ENCODE measurements at places on chromosomes 16 and 17.

GRCh38 chr17:55969562-55970324 lies 183.5 kb upstream of the ANKFN1 start:
- DNase-seq: no peak

GRCh38 chr16:9625122-9625521 lies 533.7 kb downstream of the HAPSTR1 start:
- no peak for DNase-seq

DNA sequence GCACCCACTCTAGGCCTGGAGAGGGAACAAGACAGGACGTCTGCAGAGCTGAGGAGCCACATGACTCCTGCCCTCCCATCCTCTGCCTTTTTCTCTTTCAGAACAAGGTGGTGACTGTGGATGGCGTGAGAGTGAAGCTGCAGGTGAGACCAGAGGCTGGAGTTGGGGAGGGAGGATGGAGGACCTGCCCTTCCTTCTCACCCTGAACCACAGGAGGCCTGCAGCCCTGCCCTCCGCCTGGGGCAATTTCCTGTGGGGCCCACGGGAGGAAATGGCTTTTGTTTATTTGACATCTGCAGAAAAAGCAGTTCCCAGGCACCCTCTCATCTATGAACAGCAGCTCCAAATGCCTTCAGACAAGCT lies 5.1 kb downstream of the RAB37 start:
- DNase-seq: no peak

DNA sequence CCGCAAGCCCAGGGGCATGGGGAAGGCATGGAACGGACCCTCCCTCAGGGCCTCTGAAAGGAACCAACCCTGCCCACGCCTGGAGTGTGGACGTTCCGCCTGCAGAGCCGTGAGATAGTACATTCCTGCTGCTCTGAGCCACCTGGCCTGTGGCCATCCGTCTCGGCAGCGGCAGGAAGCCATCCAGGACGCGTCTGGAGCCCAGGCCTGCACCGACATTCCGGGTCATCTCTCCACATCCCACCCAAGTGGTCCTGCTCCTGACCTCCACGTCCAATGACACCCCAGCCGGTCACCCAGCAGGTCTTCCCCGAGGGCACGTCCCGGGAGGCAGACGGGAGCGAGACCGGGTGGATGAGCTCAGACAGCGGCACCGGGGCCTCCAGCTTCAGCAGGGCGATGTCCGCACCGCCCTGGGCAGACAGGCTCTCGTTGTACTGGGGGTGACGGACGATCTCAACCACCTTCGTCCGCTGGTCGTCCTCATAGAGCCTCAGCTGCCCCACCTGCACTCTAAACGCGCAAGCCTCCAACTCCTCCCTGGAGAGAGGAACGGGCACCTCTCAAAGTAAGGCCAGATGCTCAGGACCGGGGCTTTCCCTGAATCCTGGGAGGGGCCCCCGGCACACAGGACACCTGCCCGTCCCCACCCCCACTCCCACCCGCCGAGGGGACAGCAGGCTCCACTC lies 21.3 kb upstream of the UBE2I start:
- DNase-seq: no peak

DNA sequence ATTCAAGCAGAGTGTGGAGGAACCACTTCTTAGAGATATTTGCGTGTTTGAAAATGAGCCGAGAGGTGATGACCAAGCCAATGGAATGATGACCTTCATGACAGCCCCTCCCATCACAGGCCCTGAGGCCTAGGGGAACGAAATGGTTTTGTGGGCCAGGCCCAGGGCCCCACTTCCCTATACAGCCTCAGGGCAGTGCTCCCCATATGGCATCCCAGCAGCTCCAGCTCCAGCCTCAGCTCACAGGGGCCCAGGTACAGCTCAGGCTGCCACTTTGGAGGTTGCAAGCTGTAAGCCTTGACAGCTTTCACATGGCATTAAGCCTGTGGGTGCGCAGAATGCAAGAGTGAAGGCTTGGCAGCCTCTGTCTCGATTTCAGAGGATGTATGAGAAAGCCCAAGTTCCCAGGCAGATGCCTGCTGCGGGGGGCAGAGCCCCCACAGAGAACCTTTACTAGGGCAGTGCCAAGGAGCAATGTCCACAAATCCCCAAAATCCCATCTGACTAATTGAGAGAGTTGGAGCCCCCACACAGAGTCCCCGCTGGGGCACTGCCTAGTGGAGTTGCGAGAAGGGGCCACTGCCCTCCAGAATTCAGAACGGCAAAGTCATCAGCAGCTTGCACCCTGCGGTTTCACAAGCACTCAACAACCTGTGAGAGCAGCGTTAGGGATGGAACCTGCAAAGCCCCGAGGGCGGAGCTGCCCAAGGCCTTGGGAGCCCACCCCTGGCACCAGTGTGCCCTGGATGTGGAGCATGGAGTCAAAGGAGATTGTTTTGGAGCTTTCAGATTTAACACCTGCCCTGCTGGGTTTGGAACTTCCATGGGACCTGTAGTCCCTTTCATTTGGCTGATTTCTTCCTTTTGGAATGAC lies 21.2 kb downstream of the CHMP6 start:
- no peak for DNase-seq

- no peak for DNase-seq
Measured at GRCh38 chr17:1182811-1183170, 3.0 kb upstream of the ABR start.

DNA sequence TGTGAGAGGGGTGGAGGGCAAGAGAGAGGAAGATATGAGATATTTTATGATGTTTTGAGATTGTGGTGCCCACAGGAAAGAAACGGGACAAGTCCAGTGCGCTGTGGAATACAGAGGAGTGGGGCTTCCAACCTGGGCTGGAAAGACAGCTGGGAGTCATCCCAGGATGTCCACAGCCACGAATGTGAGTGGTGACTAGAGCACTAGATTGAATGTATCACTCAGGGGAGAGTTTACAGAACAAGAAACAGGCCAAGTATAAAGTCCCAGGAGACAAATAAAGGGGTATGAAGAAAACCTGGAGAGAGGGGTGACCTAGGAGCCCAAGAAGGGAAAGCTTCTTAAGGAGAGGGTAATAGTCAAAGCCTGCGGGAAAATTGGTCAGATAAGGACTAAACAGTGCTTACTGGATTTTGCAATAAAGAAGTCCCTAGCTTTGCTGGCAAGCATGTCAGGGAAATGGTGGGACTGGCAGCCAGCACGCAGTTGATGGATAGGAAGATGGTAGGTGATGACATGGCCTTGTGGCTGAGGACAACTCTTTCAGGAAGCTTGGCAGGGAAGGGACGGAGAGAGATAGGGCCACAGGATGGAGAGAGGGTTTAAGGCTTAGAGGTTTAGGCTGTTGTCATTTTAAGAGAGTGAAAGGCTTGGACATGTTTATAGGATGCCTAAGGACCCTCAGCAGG lies 114.5 kb downstream of the AXIN2 start:
- no peak for DNase-seq

- no peak for DNase-seq
Measured at GRCh38 chr16:89936508-89936907, 12.0 kb upstream of the DEF8 start.

- no peak for DNase-seq
Measured at GRCh38 chr17:81888105-81888987, 3.0 kb downstream of the ALYREF start.

DNA sequence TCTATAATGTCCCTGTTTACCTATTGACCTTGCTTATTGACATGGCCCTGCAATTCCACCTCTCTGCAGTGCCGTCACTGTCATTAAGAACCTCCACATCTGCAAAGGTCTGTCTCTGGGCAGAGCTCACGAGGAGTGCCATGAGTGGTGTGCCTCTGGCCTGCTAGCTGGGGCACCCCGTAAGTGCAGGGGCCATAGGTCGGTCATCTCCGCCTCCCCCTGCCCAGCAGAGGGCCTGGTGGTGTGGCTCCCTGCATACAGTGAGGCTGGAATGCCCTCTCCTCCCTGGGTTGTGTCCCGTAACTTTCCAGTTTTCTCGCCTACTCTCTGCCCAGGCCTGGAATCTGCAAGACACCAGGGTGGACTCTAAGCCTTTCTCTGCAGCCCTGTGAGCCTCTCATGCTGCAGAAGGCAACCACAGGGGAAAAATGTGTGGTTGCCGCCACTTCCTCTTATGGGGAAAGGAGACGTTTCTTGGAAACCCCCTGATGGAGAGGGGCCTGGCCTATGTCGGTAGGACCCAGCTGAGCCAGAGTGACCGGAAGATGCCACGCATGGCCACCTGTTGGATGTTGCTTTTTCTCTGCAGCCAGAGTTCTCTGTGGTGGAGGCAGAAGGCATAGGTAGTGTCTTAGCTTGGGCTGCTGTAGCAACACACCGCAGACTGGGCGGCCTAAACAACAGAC lies 2.7 kb upstream of the SNX20 start:
- DNase-seq: no peak

GRCh38 chr17:34098699-34099098 lies 156.4 kb upstream of the CCL2 start:
- no peak for DNase-seq

DNA sequence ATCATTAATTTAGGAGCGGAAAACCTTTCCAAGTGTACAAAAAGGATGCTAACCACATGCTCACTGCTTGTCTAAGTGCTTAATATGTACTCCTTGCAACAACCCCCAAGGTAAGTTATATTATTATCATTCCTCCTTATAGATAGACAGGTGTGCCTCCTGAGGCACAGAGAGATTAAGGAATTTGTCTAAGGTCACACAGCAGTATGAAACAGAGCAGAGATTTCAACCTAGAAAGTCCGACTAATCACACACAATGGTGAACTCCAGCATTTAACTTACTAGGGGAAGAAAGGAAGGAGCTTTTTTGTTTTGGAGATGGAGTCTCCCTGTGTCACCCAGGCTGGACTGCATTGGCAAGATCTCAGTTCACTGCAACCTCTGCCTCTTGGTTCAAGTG lies 37.0 kb upstream of the USP7 start:
- DNase-seq: no peak

GRCh38 chr17:35965272-35965671 lies 16.0 kb downstream of the CCL16 start:
- DNase-seq: no peak

DNA sequence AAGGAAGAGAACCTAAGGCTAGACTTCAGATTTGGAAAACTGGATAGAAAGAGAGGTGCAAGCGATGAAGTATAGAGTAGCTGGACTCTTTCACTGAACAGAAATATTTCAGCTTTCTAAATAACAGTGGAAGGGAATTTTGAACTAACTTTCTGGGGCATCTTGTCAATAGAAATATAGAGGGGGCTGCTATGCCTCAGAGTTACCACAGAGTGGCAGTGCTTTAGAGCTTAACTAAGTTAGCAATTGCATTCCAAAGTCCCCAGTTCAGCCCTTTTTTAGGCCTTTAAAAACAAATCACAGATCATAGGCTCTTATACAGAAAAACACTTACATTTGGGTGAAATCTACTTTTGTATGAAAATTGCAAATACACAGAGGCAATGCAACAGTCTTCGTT lies 154.2 kb upstream of the CDH8 start:
- no peak for DNase-seq

DNA sequence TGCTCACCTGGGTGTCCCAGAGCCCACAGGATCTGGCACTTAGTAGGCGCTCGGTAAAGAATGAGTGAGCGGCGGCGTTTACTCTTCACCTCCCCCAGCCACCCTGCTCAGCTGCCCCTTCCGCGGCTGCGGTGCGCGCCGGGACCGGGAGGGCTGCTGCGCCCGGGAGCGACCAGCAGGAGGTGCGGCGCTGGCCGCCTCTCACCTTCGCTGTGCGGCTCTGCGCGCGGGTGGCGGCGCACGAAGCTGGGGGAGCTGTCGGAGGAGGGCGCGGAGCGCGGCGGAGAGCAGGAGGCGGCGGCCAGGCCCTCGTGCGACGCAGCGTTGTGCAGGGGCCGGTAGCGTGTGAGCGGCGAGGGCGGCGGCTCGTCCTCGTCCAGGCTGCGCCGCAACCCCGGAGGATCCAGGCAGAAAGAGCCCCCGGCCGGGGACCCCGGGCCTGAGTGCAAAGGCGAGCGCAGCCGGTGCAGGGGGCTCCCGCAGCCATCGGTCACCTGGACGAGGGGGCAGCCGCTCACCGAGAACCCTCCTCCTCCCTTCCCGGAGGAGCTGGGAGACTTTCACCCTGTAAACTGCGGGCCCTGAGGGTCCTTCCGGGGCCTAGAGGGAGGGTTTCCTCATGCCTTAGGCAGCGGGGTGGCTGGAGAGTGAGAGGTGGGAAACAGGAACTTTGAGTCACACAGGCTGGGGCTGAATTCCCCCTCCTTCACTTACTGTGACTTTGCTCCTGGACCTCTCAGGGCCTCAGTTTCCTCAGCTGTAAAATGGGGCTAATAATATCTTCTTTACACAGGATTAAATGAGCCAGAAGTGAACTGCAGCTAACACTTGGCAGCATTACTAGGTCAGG lies 12.5 kb downstream of the SAMD14 start:
- peak; percentile 41 for DNase-seq

DNA sequence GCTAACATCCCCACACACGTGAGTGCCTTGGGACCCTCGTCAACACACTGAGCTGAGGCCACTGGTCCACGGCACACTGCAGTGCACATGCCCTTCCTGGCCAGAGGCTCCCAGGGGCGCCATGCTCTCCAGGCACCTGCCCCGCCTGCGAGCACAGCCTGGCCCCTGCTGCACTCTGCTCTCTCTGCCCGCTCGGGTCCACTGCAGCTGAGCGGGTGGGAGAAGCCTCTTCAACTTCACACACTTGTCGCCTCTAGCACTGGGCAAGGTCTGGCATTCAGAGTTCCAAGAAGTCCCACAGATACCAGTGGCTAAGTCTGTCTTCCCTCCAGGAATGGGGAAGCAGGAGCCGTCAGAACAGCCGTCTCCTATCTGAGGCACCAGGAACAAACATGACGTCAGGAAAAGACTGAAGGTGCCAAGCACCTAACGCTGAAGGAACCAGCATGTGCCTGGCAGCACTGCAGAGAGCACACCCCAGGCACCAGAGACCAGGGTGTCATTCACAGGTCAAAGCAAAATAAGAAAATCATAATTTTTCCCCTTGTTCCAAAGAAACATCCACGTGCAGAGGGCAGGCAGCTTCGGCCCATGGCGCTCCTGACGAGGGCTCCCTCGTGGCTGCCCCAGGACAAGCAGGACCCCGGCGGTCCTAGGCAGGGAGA lies 82.9 kb downstream of the ZNF778 start:
- DNase-seq: no peak

GRCh38 chr17:2191785-2192184 lies 111.8 kb downstream of the SMG6 start:
- DNase-seq: no peak

- no peak for DNase-seq
Measured at GRCh38 chr16:10683170-10683569, 11.6 kb downstream of the TEKT5 start.
